ENCODE measurements at places on chromosomes 6 and 20.

DNA sequence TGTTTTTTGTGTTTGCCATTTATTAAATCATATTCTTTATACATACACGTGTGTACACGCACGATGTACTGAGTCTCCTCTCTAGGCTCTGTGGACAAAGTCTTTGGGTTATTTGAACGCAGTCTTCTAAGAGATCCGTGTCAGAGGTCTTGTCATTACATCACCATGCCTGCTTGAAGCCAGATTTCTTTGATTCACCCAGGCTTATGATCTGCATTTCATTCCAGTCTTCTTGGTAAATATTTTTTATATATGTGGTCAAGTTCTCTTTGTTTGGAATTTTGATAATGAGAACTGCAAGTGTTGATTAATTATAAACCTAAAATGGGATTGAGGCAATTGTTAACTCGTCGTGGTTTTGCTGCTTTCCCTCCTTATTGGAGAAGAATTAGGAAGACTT is 34.6 kb downstream of the KCNS1 start:
- DNase-seq: no peak

- DNase-seq: no peak
Measured at GRCh38 chr6:33817489-33817888, 13.7 kb upstream of the MLN start.

- DNase-seq: no peak
Measured at GRCh38 chr6:100427452-100427851, 37.3 kb downstream of the SIM1 start.

- DNase-seq: no peak
Measured at GRCh38 chr20:18360635-18361034, 72.3 kb downstream of the ZNF133 start.

DNA sequence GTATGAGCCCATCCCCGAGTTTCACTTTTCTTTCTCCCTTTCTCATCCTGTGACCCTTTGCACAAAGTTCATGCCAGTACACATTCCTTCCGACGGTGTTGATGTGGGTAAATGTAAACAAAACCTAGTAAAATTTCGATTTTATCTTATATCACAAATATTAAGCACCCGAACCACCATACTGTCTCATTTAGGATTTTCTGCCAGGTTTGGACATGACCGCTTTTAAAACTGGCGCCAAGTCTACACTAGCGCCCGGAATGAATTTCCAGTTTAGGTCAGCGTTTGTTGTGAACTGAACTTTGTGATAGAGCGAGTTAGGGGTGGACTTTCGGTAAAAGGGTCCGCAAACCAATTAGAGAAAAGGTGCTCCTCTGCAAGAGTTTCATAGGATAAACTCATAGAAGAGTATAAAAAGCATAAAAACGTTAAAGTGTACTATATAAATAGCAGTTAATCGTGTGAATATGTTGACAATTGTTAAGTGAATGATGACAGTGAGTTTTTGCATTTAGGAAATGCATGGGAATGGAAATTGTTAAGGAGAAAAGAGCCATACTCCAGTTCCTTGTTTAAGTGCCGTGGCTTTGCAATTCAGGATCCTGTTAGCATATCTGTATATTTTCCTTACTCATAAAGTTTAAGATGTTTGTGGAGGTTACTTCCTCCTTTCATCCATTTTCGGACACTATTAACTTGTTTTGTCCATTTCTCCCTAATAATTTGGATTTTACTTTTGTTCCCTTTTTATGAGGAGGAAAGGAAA is 937 bp downstream of the AKAP7 start:
- DNase-seq: no peak

- DNase-seq: no peak
Measured at GRCh38 chr6:108113557-108114519, 39.3 kb upstream of the OSTM1 start.

DNA sequence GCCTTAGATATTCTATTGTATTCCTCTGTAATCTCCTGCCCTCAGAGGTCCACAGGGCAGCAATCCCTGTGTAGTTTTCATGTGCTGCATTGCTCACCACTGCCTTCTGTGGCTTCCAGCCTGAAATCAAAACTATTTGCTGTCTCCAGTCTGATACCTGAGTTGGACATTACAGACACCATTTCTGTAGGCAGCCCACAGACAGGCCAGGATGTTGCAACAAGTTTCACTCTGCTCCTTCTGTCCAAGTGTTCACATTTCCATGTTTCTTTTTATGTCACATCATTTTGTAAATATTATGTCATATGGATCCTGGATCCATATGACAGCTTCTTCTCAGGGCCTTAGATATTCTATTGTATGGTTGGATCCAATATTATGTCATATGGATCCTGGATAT is 21.7 kb downstream of the ECI2 start:
- no peak for DNase-seq

DNA sequence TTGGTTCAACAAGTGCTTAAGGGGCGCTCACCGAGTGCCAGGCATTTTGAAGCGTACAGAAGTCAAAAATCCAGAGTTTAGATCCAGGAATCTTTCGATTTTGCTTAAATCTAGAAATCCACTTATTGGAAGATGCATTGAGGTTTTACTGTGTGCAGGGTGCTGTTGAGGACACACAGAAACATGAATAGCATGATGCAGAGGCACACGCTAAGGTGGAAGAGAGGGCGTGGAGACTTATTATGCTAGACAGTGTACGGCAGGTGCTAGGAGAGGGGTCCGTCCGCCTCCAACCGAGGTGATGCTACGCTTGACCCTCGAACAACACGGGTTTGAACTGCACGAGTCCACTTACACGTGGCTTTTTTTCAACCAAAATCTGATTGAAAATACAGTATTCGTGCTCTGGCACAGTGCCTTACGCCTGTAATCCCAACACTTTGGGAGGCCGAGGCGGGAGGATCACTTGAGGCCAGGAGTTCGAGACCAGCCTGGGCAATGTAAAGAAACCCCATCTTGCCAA is 1.0 kb upstream of the KIF13A start:
- DNase-seq: no peak

DNA sequence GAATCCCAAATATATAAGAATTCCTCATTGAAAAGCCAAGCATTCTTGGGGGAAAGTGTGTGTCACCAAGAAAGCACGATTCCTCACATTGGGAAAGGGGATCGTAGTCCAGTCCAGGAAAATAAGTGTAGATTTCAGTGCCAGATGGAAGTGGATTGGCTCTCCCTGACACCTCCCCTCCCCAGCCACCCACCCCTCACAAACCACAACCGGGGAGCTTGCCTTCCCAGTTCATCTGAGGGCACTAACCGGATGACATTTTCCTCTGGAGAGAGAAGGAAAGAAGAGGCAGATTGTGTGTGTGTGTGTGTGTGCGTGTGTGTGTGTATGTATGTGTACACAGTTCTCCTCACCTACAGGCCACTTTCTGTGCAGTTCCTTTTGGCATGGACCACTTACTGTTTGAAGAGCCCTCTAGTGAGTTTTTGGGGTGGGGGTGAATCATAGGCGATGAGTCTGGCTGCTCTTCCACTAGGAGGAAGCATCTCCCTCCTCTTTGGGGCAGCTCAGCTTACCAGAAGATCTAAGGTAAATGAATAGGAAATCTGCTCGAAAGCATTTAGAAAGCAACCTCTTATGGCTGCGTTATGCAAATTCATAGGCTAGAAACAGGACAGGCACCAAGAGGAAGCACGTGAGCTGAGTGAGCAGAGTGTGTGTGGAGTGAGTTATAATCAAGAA is 20.8 kb downstream of the DAAM2 start:
- no peak for DNase-seq

GRCh38 chr6:157292202-157292601 is 31.1 kb downstream of the TMEM242 start:
- DNase-seq: no peak

All from activated T-helper 1 cell treated with anti-CD3 and anti-CD28 coated beads, Interleukin-2, amount 50 U/mL, for 16 hours (primary cell).